A549 treated with AZD2906 at 1 μM for 4 hours (cell line): ENCODE measurements at places on chromosomes 16 and 17. TPM values are rescaled to one million over a fixed set of nuclear protein-coding genes. Genes with fewer than 3 reads are reported as not detected.

SLC13A2 gene
- 0.05 to 0.21 TPM (median 0.10 TPM) in 5 replicates for total RNA-seq

CNGB1 gene
- 0.06 to 0.20 TPM (median 0.10 TPM) in 5 replicates for total RNA-seq

GRIN2A gene
- 0.01 to 0.15 TPM in 2 of 5 replicates, not detected in the others for total RNA-seq

SPATA32 gene
- 0.08 to 0.15 TPM (median 0.11 TPM) in 4 of 5 replicates, not detected in the other for total RNA-seq

SEPTIN1 gene
- 0.95 to 2.5 TPM (median 2.2 TPM) in 5 replicates for total RNA-seq

DNAJA2 gene
- 65.1 to 78.0 TPM (median 69.5 TPM) in 5 replicates for total RNA-seq

NPIPA8 gene
- 0.73 to 1.5 TPM (median 1.4 TPM) in 5 replicates for total RNA-seq

TLCD1 gene
- total RNA-seq = 28.7 to 45.6 TPM (median 42.9 TPM) in 5 replicates

SLC38A8 gene
- 0.09 TPM in 1 of 5 replicates, not detected in the others for total RNA-seq

SLC22A31 gene
- 1.0 to 1.7 TPM (median 1.6 TPM) in 5 replicates for total RNA-seq

ETV4 gene
- total RNA-seq = 57.6 to 67.4 TPM (median 65.7 TPM) in 5 replicates

ZNF624 gene
- total RNA-seq = 0.85 to 1.9 TPM (median 1.3 TPM) in 5 replicates

NFATC3 gene
- 12.2 to 15.0 TPM (median 14.4 TPM) in 5 replicates for total RNA-seq
